ENCODE measurements at places on chromosomes 16 and 17. TPM values are rescaled to one million over a fixed set of nuclear protein-coding genes. Genes with fewer than 3 reads are reported as not detected.

GRCh38 chr17:65551267-65552040 is 10.0 kb downstream of the AXIN2 start:
- DNase-seq = no peak

DNA sequence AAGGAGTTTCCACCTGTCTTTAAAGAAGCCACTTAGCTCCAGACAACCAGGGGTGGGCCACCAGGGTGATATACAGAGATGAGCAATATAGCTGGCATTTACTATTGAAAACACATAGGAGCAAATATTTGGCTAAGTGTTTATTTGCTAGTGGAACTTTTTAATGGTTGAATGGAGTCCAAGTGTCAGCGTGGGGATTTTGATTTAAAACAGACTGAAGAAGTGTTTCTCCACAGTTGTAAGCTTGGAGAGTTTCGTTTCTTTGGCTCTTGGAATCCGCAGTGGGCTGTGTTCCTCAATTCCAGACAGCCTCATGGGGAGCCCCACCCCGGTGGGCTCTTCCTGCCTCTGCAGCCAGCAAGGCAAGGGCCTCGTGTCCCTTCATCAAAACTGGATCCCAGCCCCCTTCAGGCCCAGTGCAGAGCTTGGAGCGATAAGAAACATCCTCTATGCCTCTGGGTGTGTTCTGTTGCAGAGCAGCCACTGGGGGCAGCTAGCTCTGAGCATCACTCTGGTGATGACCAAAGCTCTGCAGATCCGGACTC is 36.1 kb downstream of the NOG start:
- no peak for DNase-seq

- no peak for DNase-seq
Measured at GRCh38 chr16:30113711-30114333, 485 bp upstream of the GDPD3 start.

Gene CCL18
- not detected for total RNA-seq

GRCh38 chr16:82149536-82149935 is 20.5 kb downstream of the MPHOSPH6 start:
- no peak for DNase-seq

Gene TP53TG3C
- total RNA-seq = not detected

DNA sequence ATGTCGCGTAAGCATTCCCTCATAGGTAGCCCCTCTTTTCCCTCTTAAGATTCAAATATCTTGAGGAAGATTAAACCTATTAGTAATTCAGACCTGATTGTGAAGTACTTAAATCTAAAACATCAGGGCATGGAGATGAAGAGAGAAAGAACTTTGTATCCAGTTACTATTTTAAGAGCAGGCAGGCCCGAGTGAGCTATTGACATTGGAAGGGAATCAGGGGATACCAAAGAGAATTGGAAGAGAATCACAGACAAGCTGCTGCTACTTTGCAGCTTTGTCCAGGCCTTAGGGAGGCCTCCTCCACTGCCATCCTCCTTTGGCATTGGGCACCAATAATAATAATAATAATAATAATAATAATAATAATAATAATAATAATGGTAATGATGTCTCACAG is 170.5 kb downstream of the MRTFB start:
- no peak for DNase-seq

DNA sequence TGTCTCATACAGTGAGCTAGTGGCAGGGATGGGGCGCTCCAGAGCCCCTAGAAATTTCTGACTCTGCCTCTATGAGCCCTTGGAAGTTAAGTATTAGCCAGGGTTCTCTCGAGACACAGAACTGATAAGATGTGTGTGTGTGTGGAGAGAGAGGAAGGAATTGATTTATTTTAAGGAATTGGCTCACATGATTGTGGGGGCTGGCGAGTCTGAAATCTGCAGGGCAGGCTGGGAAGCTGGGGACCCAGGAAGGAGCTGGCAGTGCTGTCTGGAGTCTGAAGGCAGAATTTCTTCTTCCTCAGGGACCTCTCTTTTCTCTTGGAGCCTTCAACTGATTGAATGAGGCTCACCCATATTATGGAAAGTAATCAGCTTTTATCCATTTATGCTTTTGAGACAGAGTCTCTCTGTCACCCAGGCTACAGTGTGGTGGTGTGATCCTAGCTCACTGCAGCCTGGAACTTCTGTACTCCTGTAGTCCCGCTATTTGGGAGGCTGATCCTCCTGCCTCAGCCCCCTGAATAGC is 16.8 kb downstream of the LRRC75A start:
- no peak for DNase-seq

Gene SDR42E1
- total RNA-seq = 0.41 TPM

- DNase-seq = no peak
Measured at GRCh38 chr17:725746-726145, 6.7 kb upstream of the TLCD3A start.

DNA sequence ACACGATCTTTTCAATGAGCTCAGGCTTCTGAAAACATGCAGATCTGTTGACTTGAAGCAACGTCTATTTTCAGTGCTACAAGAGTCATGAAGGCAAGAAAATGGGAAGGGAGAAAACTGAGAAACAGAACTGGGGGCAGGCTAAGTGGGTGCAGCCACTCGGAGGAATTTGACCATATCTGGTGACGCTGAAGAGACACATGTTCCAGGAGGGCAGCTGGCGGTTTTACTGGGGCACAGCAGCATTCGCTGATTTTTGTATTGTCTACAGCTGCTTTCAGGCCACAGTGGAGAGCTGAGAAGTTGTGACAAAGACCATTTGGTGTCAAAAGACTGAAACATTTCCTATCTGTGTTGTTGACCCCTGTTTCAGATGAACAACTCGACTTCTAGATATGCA is 103.0 kb upstream of the ELAC2 start:
- no peak for DNase-seq

Gene CCL1
- not detected for total RNA-seq

GRCh38 chr17:32878211-32878610 is 1.3 kb upstream of the MYO1D start:
- no peak for DNase-seq

DNA sequence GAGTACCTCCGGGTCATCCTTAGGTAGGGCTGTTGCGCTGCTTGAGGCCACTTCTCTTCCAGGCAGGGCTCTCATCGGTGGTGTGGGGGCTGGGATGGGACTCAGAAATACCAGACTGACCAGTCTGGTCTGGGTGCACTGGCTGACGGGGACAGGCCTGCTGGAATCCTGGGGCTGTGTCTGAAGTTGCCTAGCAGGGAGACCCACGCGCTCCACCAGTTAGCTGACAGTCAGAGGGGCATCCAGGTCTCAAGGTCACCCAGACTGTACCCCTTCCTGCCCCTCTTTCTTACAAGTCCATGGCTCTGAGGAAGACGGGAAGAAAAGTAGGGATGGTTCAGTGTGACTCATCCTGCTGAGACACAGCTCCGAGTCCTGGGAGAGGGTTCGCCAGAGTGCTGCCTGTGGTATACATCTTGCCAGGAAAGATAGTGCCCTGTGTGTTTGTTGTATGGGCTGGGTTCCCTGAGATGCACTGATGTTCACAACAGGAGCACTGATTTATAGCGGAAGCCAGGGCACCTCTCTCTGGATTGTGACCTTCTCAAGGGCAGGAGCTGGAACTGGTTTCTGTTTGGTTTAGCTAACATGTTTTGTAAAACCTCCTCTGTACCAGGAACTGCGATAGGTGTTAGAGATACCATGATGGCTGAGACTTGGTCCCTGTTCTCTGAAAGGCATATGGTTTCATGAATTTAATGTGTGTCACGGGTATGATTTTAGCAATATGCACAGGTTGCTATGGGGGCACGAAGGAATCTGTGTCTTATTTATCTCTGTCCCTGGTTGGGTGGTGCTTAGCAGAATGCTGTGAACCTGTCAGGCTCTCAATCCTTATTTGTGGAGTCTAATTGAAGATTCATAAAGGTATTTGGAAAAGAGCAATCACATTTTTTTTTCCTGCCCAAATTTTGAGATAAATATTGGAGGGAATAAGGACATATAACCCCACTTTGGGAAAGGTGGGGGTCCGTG is 97.5 kb downstream of the OR1D5 start:
- no peak for DNase-seq

- DNase-seq = peak; percentile 74
Measured at GRCh38 chr17:18033442-18034099, 5.4 kb downstream of the ATPAF2 start.

Gene SLC12A3
- total RNA-seq = not detected

DNA sequence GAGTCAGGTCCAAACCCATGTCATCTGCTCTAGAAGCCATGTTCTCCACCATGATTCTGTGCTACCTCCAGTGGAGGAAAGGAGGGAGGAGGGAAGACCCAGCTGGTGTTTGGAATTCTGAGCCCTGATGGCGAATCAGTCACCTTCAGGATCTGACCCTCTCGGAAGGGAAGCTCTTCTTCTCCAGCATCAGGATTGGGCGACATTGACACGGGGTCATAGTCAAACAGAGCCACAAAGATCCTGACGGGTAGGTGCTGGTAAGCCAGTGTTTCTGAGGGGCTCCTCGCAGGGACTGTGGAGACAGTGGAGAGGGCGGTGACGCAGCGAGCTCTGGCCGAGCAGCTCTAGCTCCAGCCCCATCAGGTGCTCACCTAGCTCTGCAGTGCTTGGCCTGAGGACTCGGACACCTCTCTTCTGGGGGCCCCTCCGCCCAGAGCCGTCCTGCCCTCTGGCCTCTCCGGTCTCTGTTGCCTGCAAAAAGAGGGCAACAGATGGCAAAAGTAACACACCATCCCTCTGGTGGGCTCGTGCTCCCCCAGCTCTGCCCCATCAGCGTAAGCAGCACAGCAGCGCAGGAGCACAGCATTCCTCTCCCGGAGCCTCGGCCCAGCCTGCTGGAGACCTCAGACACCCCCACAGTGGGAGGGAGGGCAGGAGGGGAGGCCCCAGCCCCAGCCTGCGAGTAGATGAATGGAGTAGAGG is 21.0 kb downstream of the TSPOAP1 start:
- no peak for DNase-seq

DNA sequence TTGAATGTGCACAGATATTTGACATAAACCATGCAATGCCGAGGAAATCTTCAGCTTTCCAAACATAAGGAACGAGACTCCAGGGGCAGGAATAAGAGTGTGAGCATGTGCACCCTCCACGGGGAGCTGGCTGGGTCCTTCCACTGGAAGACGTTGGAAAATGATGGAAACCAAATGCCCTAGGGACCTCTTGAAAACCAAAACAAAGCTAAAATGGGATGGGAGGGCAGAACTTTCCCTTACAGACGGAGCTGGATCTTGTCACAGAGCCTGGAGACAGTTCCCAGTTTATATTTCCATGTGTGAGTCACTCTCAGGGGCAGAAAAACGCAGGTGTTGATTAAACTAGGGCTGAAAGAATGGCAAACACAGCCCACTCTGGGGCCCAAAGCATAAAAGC is 34.4 kb upstream of the DNAH17 start:
- no peak for DNase-seq

All from frontal cortex (tissue), 4 donors.